ENCODE measurements at places on chromosomes 3 and 15.

- DNase-seq: no peak
Observed at GRCh38 chr3:141223673-141224166, 7.9 kb upstream of the PXYLP1 start.

- no peak for DNase-seq
Observed at GRCh38 chr15:39598186-39598850, 17.4 kb downstream of the THBS1 start.

DNA sequence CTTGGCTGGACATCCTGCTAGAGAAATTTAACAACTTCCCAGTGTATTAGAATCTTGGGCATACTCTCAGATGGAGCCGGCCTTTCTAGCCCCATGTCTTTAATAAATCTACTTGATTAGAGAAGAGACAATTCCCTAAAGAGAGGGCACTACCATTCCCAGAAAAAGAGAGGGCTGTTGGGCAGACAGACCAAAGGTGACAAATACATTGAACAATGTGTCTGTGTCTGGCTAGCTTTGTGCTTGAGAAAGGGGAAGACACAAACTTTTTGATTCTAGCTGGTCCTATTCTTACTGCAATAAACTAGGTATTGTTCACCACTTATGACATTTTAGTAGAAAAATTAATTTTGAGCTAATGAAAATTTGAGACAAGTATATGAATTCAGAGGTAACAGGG, 57.7 kb downstream of the DUT start:
- no peak for DNase-seq

- no peak for DNase-seq
Observed at GRCh38 chr15:74418575-74419338, 15.0 kb downstream of the SEMA7A start.

DNA sequence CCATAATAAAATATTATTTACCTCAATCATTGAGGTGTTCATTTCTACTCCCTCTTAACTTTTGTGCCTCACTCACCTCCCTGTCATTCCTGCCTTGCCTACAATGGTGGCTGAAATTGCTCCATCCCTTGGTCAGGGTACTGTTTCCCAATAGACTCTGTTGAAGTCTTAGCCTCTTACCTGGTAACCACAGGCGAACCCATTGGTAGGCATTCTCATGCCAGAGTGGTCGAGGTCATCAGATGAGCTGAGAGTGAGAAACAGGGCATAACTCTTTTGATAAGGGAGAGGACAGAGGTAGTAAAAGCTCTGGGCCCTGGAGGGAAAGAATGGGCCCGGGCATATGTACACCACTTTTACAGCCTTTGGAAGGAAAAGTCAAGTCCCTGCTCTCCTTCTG, 265.6 kb downstream of the ARRDC4 start:
- no peak for DNase-seq

- no peak for DNase-seq
Observed at GRCh38 chr3:179765396-179765795, 112.6 kb downstream of the USP13 start.

DNA sequence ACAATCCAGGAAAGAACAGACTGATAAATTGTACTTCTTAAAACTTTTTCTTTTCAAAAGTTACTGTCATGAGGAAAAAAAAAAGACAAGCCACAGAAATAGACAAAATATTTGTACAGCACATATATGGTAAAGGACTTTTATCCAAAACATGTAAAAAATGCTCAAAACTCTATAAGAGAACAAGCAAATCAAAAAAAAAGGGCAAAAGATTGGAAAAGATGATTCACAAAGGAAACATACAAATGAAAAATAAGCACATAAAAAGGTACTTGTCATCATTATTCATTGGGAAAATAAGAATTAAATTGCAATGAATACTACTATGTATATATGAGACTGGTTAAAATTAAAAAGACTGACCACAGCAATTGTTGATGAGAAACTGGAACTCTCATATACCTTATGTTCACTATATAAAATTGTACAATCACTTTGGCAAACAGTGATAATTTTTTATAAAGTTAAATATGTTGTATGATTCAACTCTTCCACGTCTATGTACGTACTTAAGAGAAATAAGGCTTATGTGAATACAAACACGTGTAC, 39.7 kb downstream of the DIPK2A start:
- DNase-seq: no peak

DNA sequence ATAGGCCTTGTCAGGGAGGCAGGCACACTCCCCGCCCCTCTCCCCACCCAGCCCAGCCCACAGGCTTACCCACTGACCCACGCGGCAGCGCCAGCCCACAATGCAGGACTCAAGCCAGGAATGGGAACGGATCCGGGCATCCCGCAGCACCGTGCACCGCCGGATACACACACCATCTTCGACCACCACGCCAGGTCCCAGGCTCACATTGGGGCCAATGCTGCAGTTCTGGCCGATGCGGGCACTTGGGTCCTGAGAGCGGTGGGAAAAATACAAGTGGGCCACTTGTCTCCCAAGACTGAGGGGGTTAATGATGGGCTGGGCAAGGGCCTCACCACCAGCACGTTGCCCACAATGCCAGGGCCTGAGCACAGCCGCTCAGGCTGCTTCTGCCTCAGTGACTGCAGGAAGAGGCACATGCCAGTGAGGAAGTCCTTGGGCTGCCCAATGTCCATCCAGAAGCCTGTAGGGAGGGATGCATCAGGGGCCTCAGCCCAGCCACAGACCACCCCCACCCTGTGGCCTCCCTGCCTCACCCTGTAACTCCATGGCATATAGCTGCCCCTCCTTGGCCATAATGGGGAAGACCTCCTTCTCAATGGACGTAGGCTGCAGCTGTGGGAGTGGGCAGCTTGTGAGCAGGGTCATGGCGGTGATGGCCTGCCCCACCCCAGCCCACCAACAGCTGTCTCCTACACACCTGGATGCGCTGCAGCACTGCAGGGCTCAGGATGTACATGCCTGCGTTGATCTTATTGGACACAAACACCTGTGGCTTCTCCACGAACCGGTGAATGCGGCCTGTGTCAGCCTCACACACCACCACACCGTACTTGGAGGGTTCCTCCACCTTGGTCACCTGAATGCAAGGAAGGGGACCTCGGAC, 1.6 kb downstream of the GMPPB start:
- peak; percentile 10 for DNase-seq

GRCh38 chr3:113556946-113557335, 24.6 kb downstream of the SIDT1 start:
- no peak for DNase-seq

DNA sequence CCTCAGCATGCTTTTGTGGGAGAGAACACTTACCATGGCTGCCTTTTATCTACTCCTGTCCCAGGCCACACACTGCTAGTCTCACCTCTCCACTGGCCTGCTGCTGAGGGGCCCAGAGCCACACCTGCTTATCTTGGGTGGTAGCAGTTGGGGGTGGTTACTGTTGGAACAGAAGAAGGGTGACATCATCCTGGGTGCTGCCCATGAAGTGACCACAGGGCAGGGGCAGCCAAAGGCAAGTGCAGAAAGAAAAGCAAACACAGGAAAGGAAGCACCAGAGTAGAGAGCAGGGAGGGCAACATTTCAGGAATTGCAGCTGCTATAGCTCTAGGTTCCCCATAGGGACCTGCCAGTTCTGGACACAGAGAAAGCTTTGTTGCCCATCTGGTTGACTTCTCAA, 345.2 kb downstream of the VPS13C start:
- DNase-seq: no peak

DNA sequence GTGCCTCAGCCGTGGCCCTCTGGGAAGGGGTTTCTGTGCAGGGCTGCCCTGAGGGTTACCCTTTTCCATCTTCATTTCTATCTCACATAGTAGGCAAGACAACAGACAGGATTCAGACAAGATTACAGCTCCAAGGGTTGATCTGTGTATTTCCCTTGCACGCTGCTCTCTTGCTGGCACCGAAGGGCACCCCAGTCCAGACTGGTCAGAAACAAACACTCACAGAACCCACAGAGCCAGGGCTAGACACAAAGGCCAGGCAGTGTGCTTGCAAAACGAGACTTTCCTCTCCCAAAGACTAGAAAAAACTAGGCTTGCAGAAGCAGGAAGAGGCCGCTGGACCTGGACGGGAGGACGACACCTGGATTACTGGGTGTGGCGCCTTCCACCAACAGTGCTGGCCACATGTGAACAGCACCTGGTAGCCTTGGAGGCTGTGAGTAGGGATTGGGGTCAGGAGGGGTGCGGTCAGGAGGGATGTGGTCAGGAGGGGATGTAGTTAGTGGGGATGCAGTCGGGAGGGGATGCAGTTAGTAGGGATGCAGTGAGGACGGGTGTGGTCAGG, 96.8 kb downstream of the BDH1 start:
- no peak for DNase-seq

DNA sequence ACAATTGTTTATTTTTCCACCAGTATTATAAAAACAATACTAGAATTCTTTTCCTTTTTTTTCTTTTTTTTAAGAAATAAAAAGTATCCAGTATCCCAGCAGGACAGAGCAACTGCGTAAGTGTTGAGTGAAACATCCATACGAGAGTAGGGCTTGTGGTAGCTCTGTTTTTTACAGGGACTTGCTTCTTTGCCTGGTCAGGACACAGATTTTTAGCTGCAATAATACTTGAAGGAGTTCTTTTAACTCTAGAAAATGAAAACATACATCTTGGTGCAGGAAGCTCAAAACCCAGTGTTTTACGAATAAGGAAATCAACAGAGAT, 297.7 kb upstream of the NR2E3 start:
- DNase-seq: no peak

GRCh38 chr15:68407141-68407885, 24.6 kb downstream of the ITGA11 start:
- no peak for DNase-seq

DNA sequence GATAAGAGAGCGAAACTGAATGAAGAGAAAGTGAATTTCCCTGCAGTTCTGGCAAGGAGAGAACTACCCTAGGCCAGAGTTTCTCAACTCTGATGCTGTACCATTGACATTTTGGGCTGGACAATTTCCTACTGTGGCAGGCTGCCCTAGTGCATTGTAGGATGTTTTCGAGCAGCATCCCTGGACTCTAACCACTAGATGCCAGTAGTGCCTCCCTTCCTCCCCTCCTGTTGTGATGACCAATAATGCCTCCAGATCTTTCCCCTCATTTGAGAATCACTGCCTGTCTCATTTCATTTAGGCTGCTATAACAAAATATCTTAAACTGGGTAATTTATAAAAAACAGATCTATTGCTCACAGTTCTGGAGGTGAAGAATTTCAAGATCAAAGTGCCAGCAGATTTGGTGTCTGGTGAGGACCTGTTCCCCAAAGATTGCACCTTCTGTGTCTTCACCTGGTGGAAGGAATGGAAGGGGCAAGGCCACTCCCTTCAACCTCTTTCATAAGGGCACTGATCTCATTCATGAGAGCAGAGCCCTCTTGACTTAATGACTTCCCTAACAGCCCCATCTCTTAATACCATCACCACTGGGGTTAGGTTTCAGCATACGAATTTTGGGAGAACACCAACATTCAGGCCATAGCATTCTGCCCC, 188.9 kb upstream of the MEIS2 start:
- no peak for DNase-seq

GRCh38 chr3:178907081-178907480, 164.5 kb downstream of the ZMAT3 start:
- DNase-seq: no peak

DNA sequence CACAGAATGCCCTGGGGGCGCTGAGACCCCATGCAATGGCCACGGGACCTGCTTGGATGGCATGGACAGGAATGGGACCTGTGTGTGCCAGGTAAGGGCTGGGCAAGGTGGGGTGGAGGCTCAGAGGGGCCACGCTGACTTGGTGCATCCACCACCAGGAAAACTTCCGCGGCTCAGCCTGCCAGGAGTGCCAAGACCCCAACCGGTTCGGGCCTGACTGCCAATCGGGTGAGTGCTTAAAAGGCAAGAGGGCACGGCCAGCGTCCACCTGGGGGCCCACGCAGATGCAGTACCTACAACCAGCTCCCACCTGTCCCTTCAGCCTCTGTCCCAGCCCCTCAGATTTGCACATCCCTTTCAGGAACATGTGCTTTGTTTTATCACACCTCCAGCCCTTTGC, 6.9 kb downstream of the STAB1 start:
- DNase-seq: no peak

GRCh38 chr15:67506775-67507747, 13.9 kb upstream of the C15orf61 start:
- no peak for DNase-seq

GRCh38 chr15:62606376-62607113, 436.0 kb upstream of the TPM1 start:
- no peak for DNase-seq

DNA sequence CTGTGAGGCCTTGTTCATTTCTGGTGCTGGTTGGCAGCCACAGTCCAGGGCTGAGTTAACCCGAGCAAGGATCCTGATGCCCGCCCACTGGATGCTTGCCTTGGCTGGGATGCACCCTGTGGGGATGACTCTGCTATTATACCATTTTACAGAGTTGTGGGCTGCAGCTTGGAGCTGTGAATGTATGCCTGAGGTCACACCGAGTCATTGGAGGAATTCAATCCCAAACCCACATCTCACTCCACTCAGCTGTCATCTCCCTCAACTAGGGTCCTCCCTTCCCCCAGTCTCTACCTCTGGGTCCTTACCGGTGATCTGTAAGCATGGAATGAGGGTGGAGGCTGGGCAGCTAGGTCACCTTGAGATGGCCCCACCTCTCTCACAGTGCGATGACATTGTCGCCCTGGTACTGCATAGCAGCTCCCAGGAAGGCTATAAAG, 22.1 kb downstream of the MAPKAPK3 start:
- no peak for DNase-seq

DNA sequence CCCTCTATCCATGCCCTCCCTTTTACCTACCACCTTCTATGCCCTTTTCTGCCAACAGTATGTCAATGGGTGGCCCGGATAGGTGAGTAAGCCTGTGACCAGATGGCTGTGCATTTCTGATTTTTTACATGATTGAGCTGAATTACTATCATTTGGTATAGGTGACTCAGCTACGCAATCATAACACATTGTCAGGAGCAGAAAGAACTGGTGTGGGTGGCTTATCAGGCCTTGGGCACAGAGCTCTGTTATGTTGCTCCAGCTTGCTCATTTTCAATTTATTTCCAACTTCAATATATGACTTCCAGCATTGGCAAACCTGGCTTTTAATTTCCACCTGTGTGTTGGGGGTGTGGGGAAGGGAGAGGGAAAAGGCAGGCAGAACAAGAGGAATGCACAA, 86.6 kb upstream of the AGBL1 start:
- DNase-seq: no peak

- no peak for DNase-seq
Observed at GRCh38 chr3:150594150-150594549, 9.0 kb upstream of the SELENOT start.
